ENCODE measurements at places on chromosomes 16 and 17.

DNA sequence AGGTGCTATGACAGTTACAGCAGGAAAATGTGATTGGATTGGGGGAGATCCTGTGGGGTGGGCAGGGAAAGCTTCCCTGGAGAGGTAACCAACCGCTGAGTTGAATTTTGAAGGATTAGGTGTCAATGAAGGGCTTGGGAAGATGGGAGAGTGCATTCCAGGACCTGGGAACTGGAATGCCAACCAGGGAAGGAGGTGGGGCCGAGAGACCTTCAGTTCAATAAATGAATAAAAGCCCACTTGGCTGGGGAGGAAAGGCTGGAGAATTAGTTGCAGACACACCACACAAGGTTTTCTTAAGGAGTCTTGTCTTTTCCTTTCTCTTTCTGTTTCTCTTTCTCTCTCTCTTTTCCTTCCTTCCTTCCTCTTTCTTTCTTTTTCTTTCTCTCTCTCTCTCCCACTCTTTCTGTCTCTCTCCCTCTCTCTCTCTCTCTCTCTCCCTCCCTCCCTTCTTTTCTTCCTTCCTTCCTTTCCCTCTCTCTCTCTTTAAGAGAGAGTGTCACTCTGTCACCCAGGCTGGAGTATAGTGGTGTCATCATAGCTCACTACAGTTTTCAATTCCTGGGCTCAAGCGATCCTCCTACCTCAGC, 3.3 kb downstream of the USP43 start:
- no peak for DNase-seq

DNA sequence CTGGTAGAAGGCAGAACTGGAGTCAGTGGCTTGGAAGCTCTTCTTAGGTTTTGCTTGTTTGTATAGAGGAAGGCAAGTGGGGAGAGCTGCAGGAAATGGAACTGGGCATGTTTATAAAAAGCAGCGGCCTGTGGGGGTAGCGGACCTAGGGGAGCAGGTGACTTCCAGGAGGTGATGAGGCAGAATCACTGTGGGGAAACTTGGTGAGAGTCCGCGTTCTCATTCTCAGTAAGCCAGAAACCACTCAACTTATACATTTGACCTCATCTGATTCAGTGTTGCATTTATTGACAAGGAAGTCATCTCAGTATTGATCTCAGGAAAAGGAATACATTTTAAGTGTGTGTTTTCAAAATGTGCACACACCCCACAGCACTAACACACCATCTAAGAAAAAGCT, 299.8 kb downstream of the CNTNAP4 start:
- DNase-seq, result no peak

- DNase-seq, result no peak
These were observed 19.1 kb upstream of the CD79B start for GRCh38 chr17:63950940-63951907.

DNA sequence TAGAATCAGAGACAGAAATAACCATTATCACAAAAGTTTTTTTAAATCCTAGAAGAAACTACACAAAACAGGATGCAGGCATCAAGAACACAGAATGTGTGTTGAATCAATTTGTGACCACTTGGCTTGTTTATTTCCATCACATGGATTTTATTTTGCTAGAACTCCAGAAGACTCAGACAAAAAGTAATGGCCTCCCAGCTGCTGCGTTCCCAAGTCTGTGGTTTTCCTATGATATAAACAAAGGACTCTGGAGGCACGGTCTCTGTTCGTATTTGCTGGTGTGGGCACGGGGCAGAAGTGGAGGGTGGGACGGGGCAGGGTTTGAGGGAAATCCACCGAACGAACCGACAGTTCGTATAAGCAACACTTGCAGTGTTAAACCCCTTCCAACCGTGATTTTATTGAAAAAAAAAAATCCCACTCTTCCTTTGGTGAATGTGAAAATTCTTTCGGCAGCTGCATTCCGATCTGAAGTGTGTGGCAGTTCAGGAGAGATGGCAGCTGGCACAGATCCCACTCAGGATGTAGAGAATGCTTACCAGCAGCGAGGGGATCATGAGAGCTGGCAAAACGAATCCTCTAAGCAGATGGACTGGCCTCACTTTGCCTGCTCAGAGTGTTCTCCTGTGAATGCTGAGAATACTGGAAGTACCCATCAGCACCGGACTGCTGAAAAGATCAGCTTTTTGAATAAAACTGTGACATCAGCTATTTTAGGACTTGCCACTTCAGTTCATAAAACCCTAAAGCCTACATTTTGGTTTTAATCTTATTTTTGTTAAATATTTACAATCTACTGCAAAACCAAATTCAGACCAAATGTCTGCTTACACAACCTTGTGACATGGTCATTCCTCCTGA, 165.2 kb downstream of the VPS53 start:
- peak; percentile 30 for DNase-seq

DNA sequence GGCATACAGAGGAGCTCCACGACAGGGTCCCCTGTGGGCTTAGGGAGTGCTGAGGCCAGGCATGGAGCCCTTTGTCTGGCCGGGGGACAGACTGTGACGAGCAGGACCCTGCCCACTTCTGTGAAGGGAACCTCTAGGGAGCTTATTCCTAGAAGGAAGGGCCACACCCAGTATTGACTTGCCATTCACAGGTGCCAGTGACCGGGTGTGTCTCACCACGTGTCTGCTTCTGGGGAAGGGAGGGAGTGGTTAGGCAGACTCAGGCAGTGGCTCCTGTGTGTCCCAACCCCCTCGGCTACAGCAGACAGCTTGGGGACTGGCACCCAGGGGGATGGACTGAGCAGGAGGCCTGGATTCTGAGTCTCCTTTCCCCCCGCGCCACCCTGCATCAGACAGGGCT, 57.2 kb downstream of the SOCS1 start:
- no peak for DNase-seq

- no peak for DNase-seq
These were observed 52.4 kb upstream of the ENDOV start for GRCh38 chr17:80362428-80363119.

- DNase-seq, result no peak
These were observed 6.4 kb downstream of the FBRS start for GRCh38 chr16:30664616-30665109.

- DNase-seq, result peak; percentile 71
These were observed 61.5 kb upstream of the CDH5 start for GRCh38 chr16:66304961-66305360.

GRCh38 chr17:81459224-81459623, 53.4 kb downstream of the ACTG1 start:
- no peak for DNase-seq

DNA sequence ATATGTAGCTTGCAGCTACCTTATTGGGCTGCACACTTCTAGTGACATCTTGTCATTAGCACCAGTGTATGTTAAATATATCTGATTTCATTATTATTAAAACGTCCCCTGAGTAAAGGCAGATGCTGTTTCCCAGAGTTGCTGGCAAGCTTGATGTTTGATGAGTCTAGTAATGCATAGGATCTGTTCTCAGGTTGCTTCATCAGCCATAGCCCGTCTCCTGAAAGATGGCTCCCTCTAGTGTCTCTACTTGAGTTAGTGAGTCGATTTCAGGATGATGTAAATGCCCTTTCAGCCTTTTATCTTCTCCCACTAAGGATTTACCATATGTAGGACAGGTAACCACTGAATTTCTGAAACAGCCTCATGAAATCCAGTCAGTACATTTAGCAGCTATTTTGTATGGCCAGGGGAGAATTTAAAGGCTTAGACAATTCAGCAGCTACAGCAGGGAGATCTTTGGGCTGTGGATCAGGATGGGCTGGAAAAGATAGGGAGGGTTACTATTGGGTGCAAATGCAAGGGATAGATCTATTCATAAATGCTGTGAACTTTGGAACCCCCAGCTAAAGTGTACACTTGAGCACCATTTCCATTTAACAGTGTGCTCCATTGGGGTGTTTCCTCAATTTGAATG, 376.3 kb downstream of the CNTNAP4 start:
- DNase-seq, result no peak

DNA sequence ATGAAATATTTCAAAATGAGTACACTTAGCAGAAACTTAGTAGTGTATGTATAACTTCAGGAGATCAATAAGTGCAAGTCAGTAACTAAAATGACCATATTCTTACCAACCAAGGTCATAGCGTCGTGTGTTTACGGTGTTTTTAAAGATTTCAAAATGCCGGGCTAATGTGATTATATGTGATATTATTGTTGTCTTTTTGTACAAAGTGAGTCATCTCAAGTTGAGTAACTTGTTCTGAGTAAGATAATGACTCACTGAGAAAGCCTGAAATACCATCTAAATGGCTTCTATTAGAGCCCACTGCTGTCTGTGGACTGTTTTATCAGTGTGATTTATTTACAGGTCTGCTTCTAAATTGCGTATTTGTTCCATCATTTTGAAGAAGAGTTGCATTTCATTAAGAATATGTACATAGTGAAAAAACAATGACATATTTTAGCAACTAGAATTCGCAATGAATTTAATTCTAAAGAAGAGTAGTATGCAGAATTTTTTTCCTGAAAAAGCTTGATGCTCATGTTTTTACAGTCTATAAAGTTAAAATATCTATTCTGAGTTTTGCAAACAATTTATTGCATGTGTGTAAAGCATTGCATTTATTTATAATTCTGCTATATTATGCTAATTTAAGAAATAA, 12.7 kb downstream of the KRT12 start:
- DNase-seq, result no peak

GRCh38 chr16:1077877-1078578, 5.5 kb downstream of the SSTR5 start:
- DNase-seq, result no peak

DNA sequence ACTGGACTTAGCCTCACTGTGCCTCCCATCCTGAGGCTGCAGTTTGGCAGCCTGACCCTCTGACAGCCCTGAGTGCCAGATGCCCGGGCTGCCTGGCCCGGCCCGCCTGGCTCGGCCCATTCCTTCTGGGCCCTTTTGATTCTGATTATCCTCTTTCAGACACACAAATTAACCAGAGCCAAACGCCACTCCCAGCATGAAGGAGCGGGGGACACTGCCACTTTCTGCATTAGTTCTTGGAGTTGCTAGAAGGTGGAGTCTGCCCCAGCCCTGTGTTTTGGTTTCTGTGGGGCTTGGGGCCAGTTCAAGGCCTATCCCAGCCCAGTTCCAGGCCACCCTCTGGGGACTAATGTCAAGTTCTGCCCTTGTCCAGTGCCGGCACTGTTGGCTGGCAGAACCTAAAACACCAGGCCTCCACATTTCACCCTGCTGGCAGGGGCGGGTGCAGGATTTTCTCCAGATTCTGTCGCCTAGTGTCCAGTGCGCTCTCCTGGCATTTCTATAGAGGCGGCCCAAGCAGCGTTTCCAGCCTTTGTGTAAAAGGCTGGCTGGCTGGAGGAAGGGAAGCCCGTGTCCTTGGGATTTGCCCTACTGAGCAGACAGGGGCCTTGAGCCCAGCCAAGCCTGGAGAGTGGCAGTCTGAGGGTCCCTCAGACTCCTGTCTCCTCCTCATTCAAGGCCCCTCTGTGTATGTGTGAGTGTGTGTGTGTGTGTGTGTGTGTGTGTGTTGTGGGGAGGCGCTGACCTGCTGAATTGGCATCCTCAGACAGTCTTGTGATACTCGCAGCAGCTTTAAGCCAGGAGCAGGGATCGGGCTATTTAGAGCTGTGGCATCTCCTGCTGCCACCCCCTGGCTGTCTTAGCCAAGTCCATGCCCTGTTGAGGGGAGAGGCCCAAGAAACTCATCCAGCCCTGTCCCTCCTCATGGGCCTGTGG, 21.4 kb downstream of the PLCD3 start:
- DNase-seq, result no peak

DNA sequence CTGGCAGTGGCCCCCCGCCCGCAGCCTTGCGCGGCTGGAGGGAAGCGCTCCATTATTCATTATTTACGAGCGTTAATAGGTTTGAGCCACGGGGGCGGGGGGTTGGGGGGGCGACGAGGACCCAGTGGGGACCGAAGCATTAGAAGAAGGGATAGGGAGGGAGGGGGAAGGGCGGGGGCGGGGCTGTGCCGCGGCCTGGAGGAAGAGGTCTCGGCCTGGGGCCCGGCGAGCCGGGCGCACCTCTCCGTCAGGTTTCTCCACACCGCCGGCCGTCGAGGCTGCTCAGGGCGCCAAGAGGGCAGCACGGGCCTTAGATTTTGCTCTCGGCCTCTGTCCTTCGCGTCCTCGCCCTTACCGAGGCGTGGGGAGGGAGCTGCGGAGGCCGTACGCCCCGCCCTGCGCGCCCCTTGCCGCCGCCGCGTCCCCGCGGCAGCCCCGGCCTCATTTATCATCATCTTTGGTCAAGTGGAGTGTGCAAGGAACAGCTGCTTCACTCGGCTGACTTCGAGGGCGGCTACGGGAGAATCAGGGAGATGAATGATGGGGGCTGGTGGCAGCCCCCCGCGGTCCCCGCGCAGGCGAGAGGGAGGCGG, 54.2 kb downstream of the SREBF1 start:
- DNase-seq, result no peak

- no peak for DNase-seq
These were observed 20.4 kb downstream of the MIEF2 start for GRCh38 chr17:18280766-18281371.

DNA sequence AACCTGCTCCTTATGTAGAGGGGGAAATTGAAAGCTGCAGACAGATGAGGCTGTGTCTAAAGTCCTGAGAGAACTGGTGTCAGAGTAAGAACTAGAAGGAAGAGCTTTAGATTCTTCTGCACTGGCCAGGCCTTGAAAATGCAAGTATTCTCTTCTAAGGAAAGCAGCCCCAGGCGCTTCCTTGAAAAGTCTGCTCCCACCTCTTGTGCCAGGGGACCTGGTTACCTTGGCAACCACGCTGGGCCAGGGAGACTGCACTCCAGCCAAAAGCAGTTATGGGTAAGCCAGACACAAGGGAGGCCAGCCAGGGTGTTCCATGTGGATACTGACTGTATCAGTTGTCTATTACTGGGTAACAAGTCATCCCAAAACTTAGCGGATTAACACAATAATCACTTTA, 228.6 kb upstream of the SDK2 start:
- DNase-seq, result no peak

Data from mesenteric fat pad (tissue), 1 donor.